ENCODE measurements at places on chromosomes 6 and 20.

DNA sequence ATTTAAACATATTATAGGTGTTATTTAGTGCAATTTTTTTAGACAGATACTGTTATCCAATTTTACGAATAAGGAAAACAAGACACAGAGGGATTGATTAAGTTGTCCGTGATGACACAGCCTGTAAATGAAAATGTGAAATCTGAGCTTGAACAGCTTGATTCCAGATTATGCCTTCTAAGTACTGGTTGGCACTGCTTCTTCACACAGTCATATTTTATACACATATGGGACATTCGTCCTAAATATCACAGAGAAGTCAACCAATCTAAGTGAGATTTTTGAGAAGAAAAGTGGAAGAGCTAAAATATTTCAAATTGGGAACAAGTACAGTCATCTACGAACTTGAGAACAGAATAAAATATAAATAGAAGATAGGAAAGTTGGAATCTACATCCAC is 756.3 kb downstream of the BCKDHB start:
- no peak for DNase-seq

DNA sequence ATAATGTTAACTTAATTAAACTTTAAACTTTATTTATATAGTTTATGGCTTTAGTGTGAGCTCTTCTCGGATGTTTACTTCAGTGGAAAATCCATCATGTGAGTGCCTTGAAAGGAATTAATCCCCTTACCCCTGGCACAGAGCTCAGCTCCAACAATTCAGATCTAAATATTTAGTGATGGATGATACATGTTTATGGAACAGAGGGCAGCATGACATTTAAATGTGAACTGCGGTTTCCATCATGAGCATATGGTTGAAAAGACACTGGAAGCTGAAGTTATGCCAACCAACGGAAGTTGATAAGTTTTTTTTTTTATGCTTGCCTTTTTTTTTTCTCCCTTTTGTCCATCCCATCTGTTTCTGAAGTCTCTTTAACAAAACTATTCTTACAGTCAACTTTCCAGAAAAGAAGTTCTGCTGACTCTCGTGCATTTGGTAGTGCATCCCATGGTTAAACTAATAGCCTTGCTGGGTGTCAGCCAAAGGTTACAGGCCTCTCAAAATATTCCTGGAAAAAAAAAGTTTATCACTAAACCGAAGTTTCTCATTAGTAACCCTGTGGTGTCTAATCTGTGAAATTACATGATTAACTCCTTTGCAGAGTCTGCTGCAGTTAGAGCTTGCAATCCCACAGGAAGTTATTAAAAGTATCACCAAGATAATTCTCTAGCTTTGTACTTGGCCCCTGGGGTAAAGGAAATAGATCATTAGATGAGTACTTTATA is 243.9 kb upstream of the TCF21 start:
- DNase-seq = no peak

GRCh38 chr6:34161857-34162515 is 16.1 kb upstream of the GRM4 start:
- DNase-seq = no peak

DNA sequence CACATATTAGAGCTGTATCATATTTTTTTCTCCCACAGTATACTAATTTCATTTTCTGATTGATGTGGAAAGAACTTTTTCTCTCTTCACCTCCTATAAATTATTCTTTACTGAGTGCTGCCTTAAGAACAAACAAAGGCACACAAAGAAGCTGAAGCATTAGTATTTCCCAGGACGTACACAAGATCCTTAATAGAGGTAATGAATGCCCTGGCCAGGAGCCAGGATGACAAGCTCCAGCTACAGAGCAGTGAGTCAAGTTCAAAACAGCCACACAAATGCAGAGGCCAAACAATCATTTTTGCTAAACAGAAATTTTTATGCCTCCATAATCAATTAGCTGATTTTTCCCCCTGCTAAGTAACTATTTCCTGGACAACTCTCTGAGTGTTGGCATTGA is 639.6 kb downstream of the EPHA7 start:
- no peak for DNase-seq

DNA sequence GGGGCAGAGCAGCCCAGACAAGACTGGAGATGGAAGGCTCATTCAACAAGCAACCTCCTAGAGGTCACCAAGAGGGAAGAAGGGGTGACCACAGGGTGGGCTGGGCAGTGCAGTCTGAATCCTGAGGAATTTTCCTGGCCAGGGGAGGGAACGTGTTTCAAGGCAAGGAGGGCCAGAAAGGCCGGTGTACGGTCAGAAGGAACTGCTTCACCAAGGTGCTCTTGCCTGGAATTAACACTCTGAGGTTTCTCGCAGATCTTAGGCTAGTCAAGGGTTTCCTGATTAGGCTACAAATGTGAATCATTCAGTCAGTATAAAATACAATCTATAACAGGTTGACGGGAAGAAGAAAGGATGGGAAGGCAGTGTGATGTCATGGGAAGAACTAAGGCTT is 199.3 kb downstream of the LRFN2 start:
- DNase-seq = no peak

- no peak for DNase-seq
These were observed 340.0 kb upstream of the FLRT3 start for GRCh38 chr20:14677455-14677854.

GRCh38 chr20:9483131-9483530 is 31.3 kb upstream of the LAMP5 start:
- no peak for DNase-seq

GRCh38 chr20:44800391-44801046 is 9.8 kb downstream of the RIMS4 start:
- DNase-seq = no peak

DNA sequence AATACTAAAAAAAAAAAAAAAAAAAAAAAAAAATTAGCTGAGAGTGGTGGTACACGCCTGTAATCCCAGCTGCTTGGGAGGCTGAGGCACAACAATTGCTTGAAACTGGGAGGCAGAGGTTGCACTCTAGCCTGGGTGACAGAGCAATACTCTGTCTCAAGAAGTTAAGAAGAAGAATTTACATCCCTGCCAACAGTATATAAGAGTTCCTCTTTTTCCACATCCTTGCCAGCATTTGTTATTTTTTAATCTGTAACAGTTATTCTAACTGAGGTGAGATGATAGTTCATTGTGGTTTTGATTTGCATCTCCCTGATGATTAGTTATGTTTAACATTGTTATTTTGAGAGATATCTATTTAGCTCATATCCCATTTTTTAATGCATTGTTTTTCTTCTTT is 20.3 kb upstream of the DYNLRB1 start:
- no peak for DNase-seq

- no peak for DNase-seq
These were observed 176.6 kb upstream of the POU3F2 start for GRCh38 chr6:98657764-98658163.

Measured in cortex of kidney (tissue), 1 donor.